Fibroblast of the conjunctiva (primary cell): ENCODE measurements at places on chromosomes 2 and 18.

DNA sequence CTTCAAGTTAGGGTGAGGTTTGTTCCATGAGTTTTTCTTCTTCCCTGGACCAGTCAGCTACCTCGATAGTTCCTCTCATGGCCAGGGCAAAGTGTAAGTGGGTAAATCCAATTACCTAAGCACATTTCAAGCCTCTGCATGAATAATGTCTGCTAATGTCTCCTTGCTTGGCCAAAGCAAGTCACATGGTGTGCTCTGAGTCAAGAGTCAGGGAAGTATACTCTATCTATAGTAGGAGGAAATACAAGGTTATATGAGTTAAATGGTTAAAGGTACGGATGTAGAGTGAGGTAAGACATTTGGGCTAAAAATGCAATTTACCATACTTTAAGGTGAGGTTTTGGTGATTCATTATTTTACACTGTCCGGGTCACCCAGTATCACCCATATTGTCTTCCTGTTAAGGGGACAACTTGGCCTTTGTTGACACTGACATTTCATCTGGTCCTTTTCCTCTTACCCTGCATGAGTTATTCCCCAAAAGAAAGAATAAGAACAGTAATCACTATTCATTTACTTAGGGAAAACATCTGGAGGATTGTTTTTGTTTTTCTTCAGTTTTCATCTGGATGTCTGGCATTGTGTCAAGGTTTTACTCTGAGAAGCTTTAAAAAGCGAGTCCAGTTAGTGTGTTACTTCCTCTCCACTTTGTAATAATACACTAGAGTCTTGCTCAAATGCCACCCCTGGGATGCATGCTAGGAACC lies 405.5 kb downstream of the RND3 start:
- peak; percentile 31 for DNase-seq

- no peak for DNase-seq
These were observed 18.4 kb upstream of the PIK3C3 start for GRCh38 chr18:41936471-41937134.

- DNase-seq: no peak
These were observed 53.7 kb downstream of the HPCAL1 start for GRCh38 chr2:10356439-10356811.

DNA sequence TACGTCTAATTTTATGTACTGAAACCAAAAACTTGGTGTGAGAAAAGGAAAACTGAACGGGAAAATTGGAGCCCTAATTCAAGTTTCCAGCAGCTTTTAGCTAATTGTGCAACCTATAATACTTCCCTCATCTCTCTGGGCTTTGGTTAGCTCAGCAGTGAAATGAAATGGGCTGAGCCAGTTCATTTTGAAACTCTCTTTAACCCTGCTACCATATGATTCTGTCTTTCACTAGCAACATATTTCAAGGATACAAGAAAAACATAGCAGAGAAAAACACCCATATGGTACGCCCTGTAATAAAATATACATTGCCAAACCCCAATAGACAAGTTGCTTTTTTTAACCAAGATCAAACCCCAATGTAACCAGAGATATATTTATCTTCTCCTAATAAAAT lies 799 bp downstream of the SYT4 start:
- no peak for DNase-seq

DNA sequence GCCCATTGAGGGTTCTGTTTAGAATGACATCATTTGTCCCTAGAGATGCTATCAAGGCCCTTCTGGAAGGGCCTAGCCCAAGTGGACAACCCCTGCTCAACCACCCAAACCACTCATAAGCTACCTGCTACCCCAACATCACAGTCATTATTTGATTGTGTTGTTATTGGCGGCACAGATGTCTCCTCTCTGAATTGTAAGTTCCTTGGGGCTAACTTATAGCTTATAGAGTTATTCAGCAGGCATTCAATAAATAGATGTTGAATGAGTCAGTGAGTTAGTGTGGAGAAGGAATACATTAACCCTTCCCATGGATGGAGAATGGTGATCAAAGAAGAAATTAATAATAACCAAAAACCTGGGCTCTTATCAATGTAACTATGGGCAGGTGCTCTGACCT lies 80.0 kb downstream of the ACAA2 start:
- no peak for DNase-seq

DNA sequence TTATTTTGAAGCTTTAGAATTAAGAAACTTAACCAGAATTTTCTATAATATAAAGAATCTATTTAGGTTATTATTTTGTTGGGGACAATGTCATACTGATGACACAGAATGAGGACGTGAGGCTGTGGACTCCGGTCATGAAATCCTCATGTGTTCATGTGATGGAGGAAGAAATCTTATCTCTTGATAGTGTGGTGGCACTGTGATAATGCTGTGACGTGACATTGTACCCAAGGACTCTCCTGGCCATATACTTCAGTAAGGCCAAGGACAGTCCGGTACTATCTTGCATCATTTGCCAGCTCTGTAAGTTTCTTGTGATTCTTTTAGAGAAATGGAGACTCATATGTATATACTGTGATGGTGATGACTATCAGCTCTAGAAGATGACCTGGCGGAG lies 59.1 kb downstream of the SLC9A2 start:
- DNase-seq: no peak

- DNase-seq: no peak
These were observed 31.7 kb downstream of the SPP2 start for GRCh38 chr2:234081970-234082822.

GRCh38 chr18:48939205-48940097 lies 11.3 kb downstream of the SMAD7 start:
- no peak for DNase-seq

DNA sequence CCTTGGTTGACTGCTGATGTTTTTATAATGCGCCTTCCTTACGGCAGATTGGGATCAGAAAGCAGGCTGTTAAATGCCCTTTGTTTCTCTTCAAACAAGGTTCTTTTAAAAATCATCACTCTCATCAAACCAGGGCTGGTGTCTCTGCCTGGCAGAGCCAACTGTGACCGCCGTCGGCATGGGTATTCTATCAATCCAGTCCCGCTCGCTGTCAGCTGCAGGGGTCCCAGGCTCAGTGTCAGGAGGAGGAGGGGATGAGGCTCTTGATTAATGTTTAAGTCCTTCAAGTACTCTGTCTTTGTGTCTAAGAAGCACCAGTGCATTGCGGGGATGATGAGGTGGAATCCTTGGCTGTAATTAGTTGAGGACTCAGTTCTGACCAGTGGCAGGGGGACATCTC lies 348.1 kb downstream of the RNF144A start:
- DNase-seq: no peak

GRCh38 chr2:178267660-178268059 lies 73.3 kb downstream of the OSBPL6 start:
- DNase-seq: no peak

DNA sequence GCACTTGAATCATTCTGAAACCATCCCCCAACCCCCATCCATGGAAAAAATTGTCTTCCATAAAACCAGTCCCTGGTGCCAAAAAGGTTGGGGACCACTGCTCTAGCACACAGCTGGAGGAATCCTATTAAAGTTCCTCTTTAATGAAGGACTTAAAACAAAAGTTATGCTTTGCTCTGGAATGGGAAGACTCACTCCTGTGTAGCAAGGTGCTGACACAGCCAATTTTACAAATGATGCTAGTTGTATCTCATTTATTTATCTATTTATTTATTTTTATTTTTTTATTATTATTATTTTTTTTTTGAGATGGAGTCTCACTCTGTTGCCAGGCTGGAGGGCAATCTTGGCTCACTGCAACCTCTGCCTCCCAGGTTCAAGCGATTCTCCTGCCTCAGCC lies 58.9 kb upstream of the NDUFV2 start:
- no peak for DNase-seq

- DNase-seq: no peak
These were observed 521.8 kb upstream of the ZEB2 start for GRCh38 chr2:145041706-145042105.

GRCh38 chr2:25161055-25161781 lies 7.2 kb downstream of the POMC start:
- DNase-seq: peak; percentile 3

DNA sequence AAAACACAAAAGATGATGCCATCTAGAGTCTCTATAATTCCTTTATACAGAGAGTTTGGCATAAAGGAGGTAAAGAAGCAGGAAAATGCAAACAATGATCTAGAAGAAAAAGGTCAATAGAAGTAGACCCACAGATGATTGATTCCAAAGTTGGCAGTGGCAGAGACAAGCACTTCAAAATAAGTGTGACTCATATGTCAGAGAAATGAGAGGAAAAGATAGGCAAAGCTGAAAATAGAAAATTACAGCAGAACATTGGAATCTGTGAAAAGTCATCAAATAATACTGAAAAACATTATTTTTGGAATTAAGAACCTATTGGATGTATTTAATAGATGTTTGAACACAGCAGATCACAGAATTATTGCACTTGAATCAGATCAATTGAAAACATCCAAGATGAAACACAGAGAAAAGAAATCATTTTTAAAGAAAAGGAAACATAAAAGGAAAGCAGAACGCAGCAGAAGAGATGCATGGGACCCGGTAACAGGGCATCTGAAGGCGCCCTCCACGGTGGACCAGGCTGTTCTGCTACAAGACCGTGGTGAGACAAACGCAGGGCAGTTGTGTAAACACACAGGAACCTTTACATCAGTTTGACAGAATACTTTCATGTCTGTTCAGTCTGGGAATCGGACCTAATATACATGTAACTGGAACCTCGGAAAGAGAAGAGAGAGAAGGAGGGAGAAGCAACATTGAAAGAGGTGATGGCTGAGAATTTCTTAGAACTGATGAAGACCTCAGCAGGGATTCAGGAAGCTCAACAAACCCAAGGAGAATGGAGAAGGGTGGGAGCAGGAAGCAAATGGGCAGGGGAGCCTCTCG lies 74.6 kb upstream of the GPC1 start:
- DNase-seq: no peak
